ENCODE measurements at places on chromosomes 13 and 19. TPM values are rescaled to one million over a fixed set of nuclear protein-coding genes. Genes with fewer than 3 reads are reported as not detected.
A peak's percentile ranks its signal among the peaks of the same experiment; 100 is the strongest.

The PROSER3 gene
- total RNA-seq = 40.0 TPM

GRCh38 chr13:25771202-25771601 lies 280.6 kb downstream of the SHISA2 start:
- no peaks in the 10 kb centered on the region for H3K27me3 ChIP-seq
- H3K27ac ChIP-seq = no peak overlapping the region

The KLF5 gene
- total RNA-seq = 4.2 TPM

GRCh38 chr13:44323754-44324153 lies 49.9 kb upstream of the SERP2 start:
- no peaks in the 10 kb centered on the region for H3K36me3 ChIP-seq
- no peak overlapping the region for H3K4me3 ChIP-seq
- no peaks in the 10 kb centered on the region for H3K4me1 ChIP-seq

GRCh38 chr19:55116232-55116858 lies 1.1 kb downstream of the PPP1R12C start:
- DNase-seq = peak; percentile 72
- peaks cover 30% of the 10 kb centered on the region for H3K4me1 ChIP-seq
- H3K4me3 ChIP-seq = peak overlapping the region; percentile 92
- H3K36me3 ChIP-seq = peaks cover 10% of the 10 kb centered on the region
- H3K27me3 ChIP-seq = no peaks in the 10 kb centered on the region

GRCh38 chr13:40317980-40318327 lies 348.5 kb downstream of the FOXO1 start:
- H3K4me3 ChIP-seq = no peak overlapping the region
- H3K27me3 ChIP-seq = no peaks in the 10 kb centered on the region
- no peak overlapping the region for H3K27ac ChIP-seq
- H3K4me1 ChIP-seq = peaks cover 60% of the 10 kb centered on the region

The ODAD3 gene
- total RNA-seq = 0.26 TPM

The SHC2 gene
- total RNA-seq = not detected

The PBX4 gene
- total RNA-seq = 44.9 TPM

The WDR87 gene
- not detected for total RNA-seq

- no peak for DNase-seq
- H3K27me3 ChIP-seq = no peaks in the 10 kb centered on the region
- H3K36me3 ChIP-seq = no peaks in the 10 kb centered on the region
- no peaks in the 10 kb centered on the region for H3K4me1 ChIP-seq
- no peak overlapping the region for H3K27ac ChIP-seq
These were observed 56.4 kb upstream of the TPM4 start for GRCh38 chr19:16019691-16020448.

The LGALS4 gene
- total RNA-seq = 0.70 TPM

DNA sequence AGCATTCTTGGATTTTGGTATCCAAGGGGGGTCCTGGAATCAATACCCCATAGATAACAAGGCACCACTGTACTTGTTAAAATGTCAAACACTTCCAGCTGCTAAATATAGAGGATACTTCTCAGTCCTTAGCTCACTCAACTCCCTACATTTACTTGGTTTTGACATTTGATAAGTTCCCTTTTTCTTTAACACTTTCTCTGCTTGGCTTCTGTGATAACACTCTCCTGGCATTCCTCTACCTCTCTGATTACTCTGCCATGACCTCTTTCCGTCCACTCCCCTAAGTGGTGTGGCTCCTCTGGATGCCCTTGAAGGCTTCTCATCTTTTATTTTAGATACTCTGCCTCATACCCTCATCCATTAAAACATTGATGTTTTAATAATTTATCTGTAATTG lies 65.2 kb downstream of the MICU2 start:
- H3K36me3 ChIP-seq = peaks cover 11% of the 10 kb centered on the region
- no peak overlapping the region for H3K27ac ChIP-seq
- H3K4me3 ChIP-seq = no peak overlapping the region
- no peak for DNase-seq
- peaks cover 19% of the 10 kb centered on the region for H3K4me1 ChIP-seq

DNA sequence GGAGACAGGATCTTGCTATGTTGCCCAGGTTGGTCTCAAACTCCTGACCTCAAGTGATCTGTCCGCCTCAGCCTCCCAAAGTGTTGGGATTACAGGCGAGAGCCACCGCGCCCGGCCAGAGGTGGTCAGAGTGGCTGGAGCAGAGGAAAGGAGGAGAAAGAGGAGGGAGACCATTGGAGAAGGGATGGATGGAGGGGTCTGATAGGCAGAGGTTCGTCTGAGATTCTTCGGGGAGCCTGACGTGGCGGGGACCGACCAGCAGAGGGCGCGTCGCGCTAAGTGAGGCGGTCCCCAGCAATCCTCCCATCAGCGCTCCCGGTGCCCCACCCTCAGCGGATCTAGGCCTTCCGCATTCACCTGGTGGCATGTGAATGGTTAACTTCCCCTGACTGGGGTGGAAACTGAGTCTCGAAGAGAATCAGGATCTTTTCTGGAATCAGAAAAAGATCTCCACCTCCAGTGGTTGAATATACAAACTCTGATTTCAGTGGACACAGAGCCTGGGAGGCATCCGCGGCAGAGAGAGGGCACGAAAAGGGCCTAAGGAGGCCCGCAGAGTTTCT lies 8.8 kb downstream of the GTPBP3 start:
- no peak overlapping the region for H3K27ac ChIP-seq
- peaks cover 2% of the 10 kb centered on the region for H3K36me3 ChIP-seq
- H3K27me3 ChIP-seq = peaks cover 4% of the 10 kb centered on the region
- no peak overlapping the region for H3K4me3 ChIP-seq

The CD37 gene
- total RNA-seq = 178 TPM

DNA sequence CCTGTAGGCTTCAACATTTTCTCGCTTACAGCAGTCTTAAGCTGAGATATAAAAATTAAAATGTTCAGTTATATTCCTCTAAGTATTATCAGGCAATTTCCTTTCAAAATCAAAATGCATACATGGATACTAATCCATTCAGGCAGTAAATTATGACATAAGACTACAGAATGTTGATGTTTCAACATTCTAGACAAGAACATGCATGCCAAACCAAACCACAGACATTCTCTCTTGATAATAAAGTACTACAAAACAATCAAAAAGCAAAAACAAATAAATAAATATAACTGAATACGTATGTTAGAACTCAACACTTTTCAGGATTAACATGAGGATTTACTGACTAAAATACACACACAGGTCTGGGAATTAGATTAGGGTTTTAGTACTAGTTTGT lies 7.7 kb downstream of the DIS3 start:
- H3K4me3 ChIP-seq = no peak overlapping the region
- peaks cover 59% of the 10 kb centered on the region for H3K36me3 ChIP-seq
- H3K27ac ChIP-seq = no peak overlapping the region
- no peak for DNase-seq
- no peaks in the 10 kb centered on the region for H3K27me3 ChIP-seq
- H3K4me1 ChIP-seq = peaks cover 15% of the 10 kb centered on the region

DNA sequence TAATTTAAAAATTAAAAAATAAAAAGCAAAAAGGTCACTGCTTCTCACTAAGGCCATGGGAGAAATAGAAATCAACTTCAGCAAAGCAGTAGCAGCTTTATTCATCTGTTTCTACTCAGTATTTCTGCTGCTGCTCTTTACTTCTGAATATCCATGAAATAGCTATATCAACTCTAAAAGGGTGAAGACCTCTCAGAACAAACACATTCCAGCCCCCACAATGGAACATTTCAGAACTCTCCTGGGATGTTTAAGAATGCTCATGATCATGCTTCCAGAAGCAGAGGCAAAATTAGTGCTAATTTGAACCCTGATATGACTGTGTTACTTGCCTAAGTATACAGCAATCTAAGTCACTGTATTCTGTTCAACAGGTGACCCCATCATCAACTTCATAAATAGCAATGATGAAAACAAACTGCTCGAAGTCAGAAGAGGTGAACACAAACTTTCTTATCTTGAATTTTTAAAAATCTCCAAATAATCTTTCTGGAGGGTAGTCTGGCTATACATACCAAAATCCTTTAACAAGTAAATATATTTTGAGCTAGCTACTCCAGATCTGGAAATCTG lies 29.6 kb upstream of the DOCK9 start:
- H3K4me3 ChIP-seq = no peak overlapping the region
- H3K4me1 ChIP-seq = peaks cover 44% of the 10 kb centered on the region
- no peak overlapping the region for H3K27ac ChIP-seq

DNA sequence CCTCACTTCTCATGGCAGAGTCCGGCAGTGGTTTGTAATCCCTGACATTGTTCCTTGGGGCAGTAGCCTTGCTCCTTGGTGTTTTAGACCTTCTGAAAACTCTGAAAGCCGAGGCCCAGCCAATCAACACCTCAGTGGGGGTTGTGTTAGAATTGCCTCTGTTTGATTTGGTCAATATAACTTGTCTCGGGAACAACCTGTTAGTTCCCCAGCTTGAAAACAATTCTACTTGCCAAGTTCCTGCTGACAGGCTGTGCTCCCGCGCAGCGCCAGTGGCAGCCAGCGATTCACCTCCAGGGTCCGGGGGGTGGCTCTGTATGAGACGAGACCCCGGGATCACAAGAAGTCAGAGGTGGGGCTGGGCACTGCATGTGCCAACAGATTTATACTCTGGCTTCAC lies 81.4 kb upstream of the MEDAG start:
- H3K36me3 ChIP-seq = no peaks in the 10 kb centered on the region
- no peak for DNase-seq
- no peak overlapping the region for H3K27ac ChIP-seq
- peaks cover 4% of the 10 kb centered on the region for H3K27me3 ChIP-seq

The GSX1 gene
- not detected for total RNA-seq

- H3K36me3 ChIP-seq = no peaks in the 10 kb centered on the region
- DNase-seq = no peak
- no peak overlapping the region for H3K27ac ChIP-seq
- H3K4me3 ChIP-seq = no peak overlapping the region
- H3K27me3 ChIP-seq = peaks cover 28% of the 10 kb centered on the region
These were observed 5.5 kb downstream of the SLC15A1 start for GRCh38 chr13:98746968-98747367.

GRCh38 chr13:94210816-94211215 lies 268.7 kb downstream of the DCT start:
- no peak overlapping the region for H3K4me3 ChIP-seq
- no peak for DNase-seq
- H3K4me1 ChIP-seq = peaks cover 3% of the 10 kb centered on the region
- no peaks in the 10 kb centered on the region for H3K36me3 ChIP-seq
- H3K27me3 ChIP-seq = no peaks in the 10 kb centered on the region

- peak overlapping the region; percentile 63 for H3K4me3 ChIP-seq
- no peak for DNase-seq
- peaks cover 33% of the 10 kb centered on the region for H3K27me3 ChIP-seq
- no peaks in the 10 kb centered on the region for H3K36me3 ChIP-seq
- no peak overlapping the region for H3K27ac ChIP-seq
These were observed 783 bp downstream of the RHPN2 start for GRCh38 chr19:33063753-33064457.

GRCh38 chr13:106230450-106230849 lies 305.0 kb downstream of the EFNB2 start:
- no peak overlapping the region for H3K27ac ChIP-seq
- H3K4me3 ChIP-seq = no peak overlapping the region
- no peak for DNase-seq
- no peaks in the 10 kb centered on the region for H3K27me3 ChIP-seq
- H3K36me3 ChIP-seq = no peaks in the 10 kb centered on the region
